ENCODE measurements at places on chromosomes 4 and X. TPM values are rescaled to one million over a fixed set of nuclear protein-coding genes. Genes with fewer than 3 reads are reported as not detected.

DNA sequence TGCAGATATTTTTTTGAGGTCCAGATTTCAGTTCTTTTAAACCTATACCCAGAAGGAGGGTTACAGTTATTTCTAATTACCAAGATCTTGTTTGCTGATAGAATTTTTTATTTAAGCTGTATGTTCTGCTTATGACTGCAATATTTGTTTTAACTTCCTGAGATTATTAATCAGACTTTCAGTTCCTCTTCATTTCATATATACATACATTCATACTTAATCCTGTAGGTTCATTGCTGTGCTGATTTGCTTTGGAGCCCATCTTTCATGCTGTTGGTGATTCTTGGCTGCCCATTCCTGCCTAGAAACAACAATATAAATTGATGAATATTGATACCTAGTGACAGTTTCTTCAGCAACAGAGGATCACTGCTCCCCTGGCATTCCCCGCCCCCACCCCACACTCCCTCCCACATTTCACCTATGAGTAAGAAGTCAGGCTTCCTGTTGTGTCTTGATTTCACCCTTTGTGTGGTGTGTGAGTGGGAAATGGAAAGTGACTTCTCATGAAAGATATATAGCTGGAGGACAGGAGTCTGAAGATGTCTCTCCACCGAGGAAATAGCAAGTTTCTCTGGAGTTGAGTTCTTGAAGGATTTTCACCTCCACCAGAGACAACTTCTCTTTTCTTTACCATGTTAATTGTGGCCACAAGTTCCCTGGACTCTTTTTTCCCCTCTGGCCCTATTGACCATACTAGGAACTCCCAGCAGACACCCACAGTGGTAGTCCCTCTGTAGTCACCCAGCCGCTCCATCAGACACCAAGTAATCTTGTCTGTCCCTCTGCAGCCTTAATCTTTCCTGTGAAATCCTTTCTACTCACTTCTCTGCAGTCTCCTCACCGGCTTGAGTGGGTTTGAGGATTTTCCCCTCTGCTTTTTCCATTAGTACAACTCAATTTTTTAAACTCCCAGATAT, 118.4 kb downstream of the ASB9 start:
- DNase-seq, result no peak

GRCh38 chrX:499870-500364, 113.2 kb upstream of the PPP2R3B start:
- no peak for DNase-seq

- no peak for DNase-seq
Measured at GRCh38 chr4:76166480-76166879, 18.3 kb upstream of the NUP54 start.

GRCh38 chr4:100977746-100978397, 369.5 kb downstream of the PPP3CA start:
- DNase-seq, result no peak

GRCh38 chr4:81377191-81377590, 94.5 kb downstream of the RASGEF1B start:
- DNase-seq, result no peak

DNA sequence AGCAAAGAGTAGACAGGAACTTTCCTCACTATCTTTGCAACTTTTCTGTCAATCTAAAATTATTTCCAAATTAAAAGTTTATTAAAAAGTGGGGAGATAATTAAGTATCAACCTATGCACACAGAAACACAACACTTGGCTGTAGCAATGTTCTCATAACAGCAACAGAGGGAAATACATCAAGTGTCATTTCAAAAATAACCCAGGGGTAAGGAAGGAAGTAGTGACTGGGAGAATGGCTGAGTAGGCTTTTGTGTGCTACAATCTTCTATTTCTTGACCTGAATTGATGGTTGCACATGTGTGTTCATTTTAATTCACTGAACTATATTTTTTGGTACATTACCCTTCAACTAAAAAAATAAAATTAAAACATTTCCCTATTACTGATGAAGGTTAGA, 67.5 kb downstream of the ABCG2 start:
- no peak for DNase-seq

- DNase-seq, result no peak
Measured at GRCh38 chr4:124736526-124736925, 24.0 kb upstream of the ANKRD50 start.

Gene NUDT11
- total RNA-seq, result 13.0 TPM

Gene SPANXA2
- not detected for total RNA-seq

Gene PALLD
- total RNA-seq, result 1.5 TPM

Gene SCOC
- total RNA-seq, result 32.6 TPM
